Cerebellar nuclear complex (tissue), 1 donor: ENCODE measurements at places on chromosomes 1 and 21.
A peak's percentile ranks its signal among the peaks of the same experiment; 100 is the strongest.

- DNase-seq = no peak
Observed at GRCh38 chr1:178275553-178275952, 181.6 kb downstream of the RASAL2 start.

- DNase-seq = no peak
Observed at GRCh38 chr1:202938287-202938925, 11.4 kb upstream of the KLHL12 start.

DNA sequence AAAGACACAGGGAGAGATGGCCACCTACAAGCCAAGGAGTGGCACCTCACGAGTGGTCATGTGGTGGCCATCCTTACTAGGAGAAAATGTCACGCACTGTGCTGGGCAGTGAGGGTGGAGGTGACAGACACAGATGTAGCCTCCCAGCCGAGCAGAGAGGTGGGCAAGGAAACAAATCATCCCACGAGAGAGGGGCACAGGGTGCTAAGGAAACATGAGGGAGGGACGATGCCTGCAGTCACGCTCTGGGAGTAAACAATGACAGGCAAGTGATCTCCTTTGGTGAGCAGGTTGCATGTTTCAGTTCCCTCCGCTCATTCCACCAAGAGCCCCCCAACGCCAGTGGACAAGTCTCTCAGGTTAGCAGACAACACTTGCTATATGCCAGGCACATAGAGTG is 65.8 kb downstream of the CD247 start:
- DNase-seq = no peak

DNA sequence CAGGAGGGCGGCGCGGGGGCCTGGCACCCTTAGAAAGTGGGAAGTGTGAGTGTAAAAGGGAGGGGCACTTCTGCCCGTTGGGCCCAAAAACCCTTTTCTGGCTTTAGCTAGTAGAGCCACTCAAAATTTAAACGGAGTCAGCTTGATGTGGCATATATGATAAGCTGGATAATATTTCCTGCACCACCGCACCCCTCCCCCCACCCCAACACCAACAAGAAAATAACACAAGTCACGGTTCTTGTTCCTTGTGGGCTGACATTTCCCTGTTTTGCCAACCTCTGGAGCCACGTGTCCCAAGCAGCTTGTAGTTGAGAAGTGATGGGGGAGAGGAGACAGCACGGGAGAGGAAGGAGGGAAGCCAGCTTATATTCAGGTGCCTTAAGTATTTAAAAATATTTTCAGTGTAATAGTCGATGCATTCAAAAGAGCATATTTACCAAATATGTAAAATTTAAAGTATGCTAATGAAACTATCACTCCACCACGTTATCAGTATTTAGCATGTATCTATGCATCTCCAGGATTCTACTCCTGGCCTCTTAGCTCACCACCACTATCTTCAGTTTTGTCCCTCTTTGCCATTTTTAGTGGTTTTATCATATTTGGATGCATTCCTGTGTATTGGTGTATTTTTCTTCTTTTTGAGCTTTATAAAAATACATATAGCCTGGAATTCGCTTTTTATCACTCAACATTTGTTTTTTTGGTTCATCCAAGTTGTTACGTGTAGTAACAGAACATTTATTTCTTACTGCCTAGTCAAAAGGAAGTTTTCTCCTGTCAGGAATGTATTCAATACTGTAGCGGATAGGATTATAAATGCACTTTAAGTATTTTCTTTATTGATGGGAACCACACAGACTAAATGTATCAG is 773 bp upstream of the DDX59 start:
- DNase-seq = peak; percentile 20

GRCh38 chr1:93467606-93468005 is 19.7 kb downstream of the FNBP1L start:
- DNase-seq = no peak

- no peak for DNase-seq
Observed at GRCh38 chr1:53262000-53262399, 23.7 kb upstream of the MAGOH start.

GRCh38 chr1:22689505-22689904 is 21.1 kb upstream of the EPHB2 start:
- DNase-seq = no peak

DNA sequence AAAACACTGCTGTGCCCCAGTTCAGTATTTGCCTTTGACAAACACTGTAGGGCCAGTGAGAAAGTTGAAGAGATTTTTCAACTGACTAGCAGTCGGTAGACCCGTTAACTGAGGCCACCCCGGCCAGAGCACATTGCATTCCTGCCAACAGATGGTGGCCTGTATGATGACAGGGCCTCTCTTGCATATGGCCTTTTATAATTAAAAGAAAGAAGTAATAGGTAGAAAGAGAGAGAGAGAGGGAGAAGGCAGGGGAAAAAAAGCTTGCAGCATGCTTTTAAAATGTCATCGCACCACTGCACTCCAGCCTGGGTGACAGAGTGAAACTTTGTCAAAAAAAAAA is 4.7 kb upstream of the C1orf174 start:
- DNase-seq = no peak

- no peak for DNase-seq
Observed at GRCh38 chr1:59432531-59433439, 135.9 kb downstream of the FGGY start.

GRCh38 chr1:43312663-43313515 is 12.1 kb downstream of the TIE1 start:
- no peak for DNase-seq

DNA sequence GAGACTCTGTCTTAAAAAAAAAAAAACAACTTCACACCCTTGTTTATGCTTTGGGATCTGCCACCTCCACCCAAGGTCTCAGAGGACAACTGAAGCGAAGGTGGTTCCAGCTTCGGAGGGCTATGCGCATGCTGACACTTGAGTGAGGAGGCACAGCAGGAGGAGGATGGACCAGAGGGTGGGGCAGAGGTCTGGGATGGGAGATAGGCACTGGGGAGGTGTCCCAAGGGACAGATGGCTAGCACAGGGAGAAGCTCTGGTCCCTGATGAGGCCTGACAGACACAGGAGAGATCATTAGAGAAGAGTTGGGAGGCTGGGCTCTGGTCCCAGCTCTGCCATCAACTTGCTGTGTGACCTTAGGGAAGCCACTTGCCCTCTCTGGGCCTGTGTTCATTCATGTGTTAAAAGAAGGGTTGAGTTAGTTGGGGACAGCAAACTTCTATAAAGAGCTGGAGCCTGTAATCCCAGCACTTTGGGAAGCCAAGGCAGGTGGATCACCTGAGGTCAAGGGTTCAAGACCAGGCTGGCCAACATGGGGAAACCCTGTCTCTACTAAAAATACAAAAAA is 16.8 kb downstream of the E2F2 start:
- DNase-seq = no peak

DNA sequence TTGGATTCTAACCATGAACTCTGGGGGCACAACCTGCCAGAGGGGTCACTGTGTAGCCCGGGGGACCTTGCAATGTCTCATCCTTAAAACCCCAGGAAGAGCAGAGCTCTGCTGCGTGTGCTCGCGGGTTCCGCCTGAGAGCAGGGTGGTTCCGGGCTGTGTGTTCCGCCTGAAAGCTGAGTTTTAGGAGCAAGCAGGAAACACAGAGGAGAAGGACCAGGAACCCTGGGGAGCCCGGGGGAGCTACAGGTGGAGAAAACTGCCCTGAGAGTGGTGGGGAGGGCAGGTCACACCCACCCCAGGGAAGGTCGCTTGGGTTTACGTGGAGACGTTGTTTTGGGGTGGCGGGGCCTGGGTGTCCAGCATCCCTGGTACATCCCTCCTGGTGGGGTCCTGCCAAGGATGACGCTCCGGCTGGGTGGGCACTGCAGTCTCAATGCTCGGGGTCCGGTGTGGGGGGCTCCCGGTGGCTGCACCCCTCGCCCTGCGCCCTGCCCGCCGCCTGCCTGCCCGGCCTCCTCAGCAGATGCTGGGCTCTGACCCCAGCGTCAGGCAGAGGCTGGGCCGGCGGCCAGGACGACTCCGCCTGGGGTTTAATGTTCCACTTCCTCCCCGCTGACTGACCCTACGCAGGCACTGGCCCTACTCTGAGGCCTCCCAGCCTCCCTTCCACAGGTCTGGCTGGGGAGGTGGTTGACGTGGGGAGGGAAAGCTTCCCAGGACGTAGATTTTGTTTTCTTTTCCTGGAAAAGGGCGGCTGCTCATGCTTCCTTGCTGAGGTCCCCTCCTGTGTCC is 17.3 kb upstream of the C1orf159 start:
- DNase-seq = no peak

GRCh38 chr1:79517470-79518224 is 511.1 kb upstream of the ADGRL4 start:
- no peak for DNase-seq

- DNase-seq = no peak
Observed at GRCh38 chr21:29078869-29079767, 5.7 kb upstream of the CCT8 start.

DNA sequence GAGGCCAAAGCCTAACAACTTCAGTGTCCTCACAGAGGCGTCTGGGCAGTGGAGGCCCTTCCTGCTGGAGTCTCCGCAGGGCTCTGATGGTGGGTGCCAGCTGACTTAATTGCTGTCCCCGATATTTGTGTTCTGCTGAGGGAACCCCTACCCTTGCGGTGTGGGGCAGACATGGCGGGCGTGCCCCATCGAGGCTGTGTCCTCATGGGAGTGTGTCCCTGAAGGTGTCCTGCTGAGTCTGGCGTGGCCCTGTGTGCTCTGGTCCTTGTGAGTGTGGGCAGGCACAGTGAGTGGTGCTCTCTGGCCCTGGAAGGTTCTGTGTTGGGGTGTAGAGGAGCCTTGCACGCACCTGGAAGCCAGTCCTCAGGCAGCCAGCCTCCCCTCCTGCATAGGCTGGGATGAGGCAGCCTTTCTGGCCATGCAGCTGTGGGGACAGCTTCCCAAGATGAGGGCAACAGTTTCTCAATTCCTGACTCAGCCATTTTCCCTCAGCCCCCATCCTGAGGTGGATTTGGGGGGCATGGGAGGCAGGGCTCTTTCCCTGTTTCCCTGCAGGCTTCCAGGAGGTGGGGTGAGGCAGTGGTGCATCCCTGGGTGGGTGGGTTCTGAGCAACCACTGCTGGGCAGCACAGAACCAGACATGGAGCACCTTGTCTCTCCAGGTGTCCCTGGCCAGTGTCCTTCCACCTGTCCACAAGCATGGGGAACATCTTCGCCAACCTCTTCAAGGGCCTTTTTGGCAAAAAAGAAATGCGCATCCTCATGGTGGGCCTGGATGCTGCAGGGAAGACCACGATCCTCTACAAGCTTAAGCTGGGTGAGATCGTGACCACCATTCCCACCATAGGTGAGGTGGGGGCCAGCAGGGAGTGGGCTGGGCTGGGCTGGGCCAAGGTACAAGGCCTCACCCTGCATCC is 6.5 kb downstream of the C1orf35 start:
- DNase-seq = no peak
